Substantia nigra (tissue), 51 donors: ENCODE measurements at places on chromosomes 7 and 10.

GRCh38 chr7:36522453-36523007 lies 132.9 kb downstream of the ANLN start:
- DNase-seq = no peak

- DNase-seq = no peak
Measured at GRCh38 chr10:103231047-103231551, 14.6 kb upstream of the RPEL1 start.

DNA sequence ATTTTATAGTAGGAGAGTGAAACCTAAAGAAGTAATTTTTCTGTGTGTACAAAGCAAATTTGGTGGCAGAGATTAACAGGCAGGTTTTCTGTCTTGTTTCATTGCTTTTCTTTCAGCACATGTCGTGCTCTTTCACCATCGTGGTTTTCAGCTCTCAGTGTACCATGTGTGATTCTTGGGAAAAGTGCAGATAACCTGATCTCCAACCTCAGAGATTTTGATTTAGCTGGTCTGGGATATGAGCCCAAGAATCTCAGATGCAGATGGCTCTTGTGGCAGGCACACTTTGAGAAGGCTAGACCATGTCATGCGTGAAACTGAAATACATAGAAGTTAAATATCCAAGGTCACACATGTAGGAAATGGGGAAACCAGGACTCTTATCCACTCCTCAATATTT lies 317.4 kb downstream of the EXOC4 start:
- DNase-seq = no peak

DNA sequence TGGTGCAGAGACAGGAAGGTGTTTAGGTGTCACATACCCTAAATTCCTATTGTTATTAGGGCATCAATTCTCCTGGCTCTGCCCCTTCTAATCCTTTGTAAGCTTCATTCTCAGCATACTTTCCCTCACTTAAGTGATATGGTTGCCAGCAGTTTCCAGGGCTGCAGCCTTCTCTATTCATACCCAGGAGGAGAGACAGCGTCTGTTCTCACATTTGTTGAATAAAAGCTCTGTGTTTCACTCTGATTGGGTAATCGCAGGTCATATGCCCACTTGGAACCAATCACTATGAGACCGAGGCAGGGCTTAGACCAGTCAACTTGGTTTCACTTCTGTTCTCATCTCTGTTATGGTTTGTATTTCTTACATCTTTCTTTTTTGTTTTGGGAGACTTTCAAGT lies 109.6 kb upstream of the MTPN start:
- DNase-seq = peak; percentile 17

DNA sequence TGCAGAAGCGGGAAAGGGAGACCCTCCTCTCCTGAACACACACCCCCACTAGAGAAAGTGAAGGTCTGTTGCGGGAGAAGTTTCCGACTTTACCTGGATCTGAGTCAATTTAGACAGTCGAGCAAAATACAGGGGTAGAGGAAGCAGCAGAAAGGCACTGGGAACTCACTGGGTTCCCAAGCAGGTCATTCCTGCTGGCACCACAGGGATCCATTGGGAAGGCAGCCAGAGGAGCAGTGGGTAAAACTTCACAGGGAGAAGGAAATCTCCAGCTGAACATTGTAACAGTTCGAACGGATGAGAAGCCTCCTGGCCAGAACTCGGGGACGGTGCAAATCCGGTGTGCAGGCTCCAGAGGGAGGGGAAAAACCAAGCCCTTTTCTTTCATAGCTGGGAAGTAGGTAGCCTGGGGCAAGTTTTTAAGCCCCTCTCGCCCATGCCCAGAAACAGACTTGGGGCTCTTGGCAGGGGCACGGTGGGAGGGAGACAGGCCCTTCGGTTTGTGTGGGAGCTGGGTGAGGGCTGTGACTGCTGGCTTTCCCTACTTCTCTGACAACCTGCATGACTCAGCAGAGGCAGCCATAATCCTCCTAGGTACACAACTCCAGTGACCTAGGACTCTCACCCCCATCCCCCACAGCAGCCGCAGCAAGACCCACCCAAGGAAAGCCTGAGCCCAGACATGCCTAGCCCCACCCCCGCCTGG lies 51.9 kb downstream of the DDC start:
- no peak for DNase-seq

DNA sequence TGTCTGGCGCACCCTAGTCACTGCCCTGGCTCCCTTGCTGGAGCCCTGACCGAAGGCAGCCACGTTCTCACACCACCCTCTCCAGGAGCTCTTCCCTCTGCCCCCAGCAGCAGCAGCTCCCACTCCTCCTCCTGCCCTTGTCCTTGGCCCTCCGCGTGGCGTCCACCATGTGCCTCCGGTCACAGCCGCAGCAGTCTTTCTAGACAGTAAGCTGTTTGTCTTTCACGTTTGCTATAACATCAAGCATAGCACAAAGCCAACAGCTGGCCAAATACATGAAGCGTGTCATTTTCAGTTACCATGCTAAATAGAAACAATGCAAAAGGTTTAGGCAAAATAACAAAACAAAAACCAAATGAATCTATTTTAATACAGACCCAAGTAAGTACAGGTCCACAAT lies 3.3 kb downstream of the PITRM1 start:
- DNase-seq = peak; percentile 9

- peak; percentile 33 for DNase-seq
Measured at GRCh38 chr7:1537535-1538412, 7.3 kb downstream of the MAFK start.

GRCh38 chr7:8284606-8285005 lies 22.6 kb upstream of the ICA1 start:
- no peak for DNase-seq

DNA sequence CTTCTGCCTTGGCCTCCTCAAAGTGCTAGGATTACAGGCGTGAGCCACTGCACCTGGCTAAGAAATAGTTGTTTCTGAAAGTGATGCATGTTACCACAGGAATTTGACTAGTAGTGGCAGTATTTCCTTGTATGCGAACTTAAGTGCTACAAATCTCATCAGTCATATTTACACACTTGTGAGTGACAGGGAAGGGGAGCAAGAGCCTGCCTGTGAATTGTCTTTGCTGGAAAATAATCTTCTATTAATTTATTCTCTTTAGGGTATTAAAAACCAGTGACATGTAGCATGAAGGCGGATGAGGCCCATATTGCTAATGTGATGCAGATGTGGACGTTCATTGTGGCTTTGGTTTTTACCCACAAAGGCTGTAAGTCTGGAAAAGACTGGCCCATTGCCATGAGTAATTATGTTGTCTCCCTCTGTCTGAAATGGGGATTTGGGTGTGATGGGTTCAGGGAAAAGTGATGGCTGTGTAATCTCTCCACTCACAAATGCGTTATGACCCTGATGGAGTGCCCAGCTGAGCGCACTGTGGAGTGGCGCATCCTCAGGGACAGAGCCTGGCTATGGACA lies 97.6 kb downstream of the CCNY start:
- no peak for DNase-seq

- no peak for DNase-seq
Measured at GRCh38 chr7:11237742-11238141, 264.1 kb downstream of the PHF14 start.

GRCh38 chr10:35185260-35186034 lies 58.8 kb downstream of the CREM start:
- no peak for DNase-seq

GRCh38 chr7:150734254-150734653 lies 3.0 kb upstream of the GIMAP5 start:
- DNase-seq = no peak
